ENCODE measurements at places on chromosomes 12 and 14. TPM values are rescaled to one million over a fixed set of nuclear protein-coding genes. Genes with fewer than 3 reads are reported as not detected.

- H3K27ac ChIP-seq = peak overlapping the region; percentile 83
- DNase-seq = peak; percentile 80
- no peaks in the 10 kb centered on the region for H3K27me3 ChIP-seq
- peaks cover 17% of the 10 kb centered on the region for H3K4me1 ChIP-seq
Measured at GRCh38 chr12:113245695-113246477, 24.6 kb downstream of the TPCN1 start.

The SOAT2 gene
- not detected for total RNA-seq

The NOS1 gene
- total RNA-seq = 2.0 TPM

GRCh38 chr14:86815341-86815740 is 1177.6 kb downstream of the GALC start:
- H3K27me3 ChIP-seq = no peaks in the 10 kb centered on the region
- DNase-seq = no peak
- H3K4me1 ChIP-seq = no peaks in the 10 kb centered on the region
- H3K4me3 ChIP-seq = no peak overlapping the region
- H3K27ac ChIP-seq = no peak overlapping the region
- H3K36me3 ChIP-seq = no peaks in the 10 kb centered on the region

The NKX2-8 gene
- not detected for total RNA-seq

The ASIC1 gene
- 2.4 TPM for total RNA-seq

The MYH6 gene
- total RNA-seq = not detected

GRCh38 chr14:95432144-95433093 is 84.0 kb downstream of the SYNE3 start:
- no peaks in the 10 kb centered on the region for H3K27me3 ChIP-seq
- no peak overlapping the region for H3K4me3 ChIP-seq
- no peak overlapping the region for H3K27ac ChIP-seq
- DNase-seq = peak; percentile 82
- no peaks in the 10 kb centered on the region for H3K36me3 ChIP-seq

DNA sequence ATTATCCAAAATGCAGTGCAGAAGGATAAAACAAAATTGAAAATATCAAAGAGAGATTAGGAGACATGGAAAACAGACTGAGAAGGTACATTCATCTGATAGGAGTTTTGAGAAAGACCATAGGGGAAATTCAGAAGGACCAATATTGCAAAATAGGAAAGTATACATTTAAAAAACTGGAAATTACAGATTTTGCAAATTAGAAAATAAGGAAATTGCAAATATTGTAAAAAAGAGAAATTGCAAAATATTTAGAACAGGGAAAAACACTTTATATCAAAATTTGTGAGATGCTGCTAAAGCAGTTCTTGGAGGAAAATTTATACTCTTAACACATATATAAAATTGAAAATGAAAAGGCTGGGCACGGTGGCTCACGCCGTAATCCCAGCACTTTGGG is 192.5 kb downstream of the FBXL14 start:
- H3K4me1 ChIP-seq = no peaks in the 10 kb centered on the region
- no peak overlapping the region for H3K4me3 ChIP-seq
- H3K36me3 ChIP-seq = no peaks in the 10 kb centered on the region
- H3K27me3 ChIP-seq = no peaks in the 10 kb centered on the region

GRCh38 chr14:56244138-56244789 is 126.1 kb downstream of the PELI2 start:
- H3K4me3 ChIP-seq = no peak overlapping the region
- H3K27me3 ChIP-seq = no peaks in the 10 kb centered on the region
- H3K36me3 ChIP-seq = no peaks in the 10 kb centered on the region
- no peak for DNase-seq
- no peak overlapping the region for H3K27ac ChIP-seq
- H3K4me1 ChIP-seq = no peaks in the 10 kb centered on the region

GRCh38 chr14:90024910-90025309 is 36.9 kb upstream of the KCNK13 start:
- peaks cover 7% of the 10 kb centered on the region for H3K36me3 ChIP-seq
- no peak overlapping the region for H3K4me3 ChIP-seq
- no peak overlapping the region for H3K27ac ChIP-seq
- DNase-seq = no peak
- H3K27me3 ChIP-seq = no peaks in the 10 kb centered on the region

The PPP1R36 gene
- total RNA-seq = 0.93 TPM

DNA sequence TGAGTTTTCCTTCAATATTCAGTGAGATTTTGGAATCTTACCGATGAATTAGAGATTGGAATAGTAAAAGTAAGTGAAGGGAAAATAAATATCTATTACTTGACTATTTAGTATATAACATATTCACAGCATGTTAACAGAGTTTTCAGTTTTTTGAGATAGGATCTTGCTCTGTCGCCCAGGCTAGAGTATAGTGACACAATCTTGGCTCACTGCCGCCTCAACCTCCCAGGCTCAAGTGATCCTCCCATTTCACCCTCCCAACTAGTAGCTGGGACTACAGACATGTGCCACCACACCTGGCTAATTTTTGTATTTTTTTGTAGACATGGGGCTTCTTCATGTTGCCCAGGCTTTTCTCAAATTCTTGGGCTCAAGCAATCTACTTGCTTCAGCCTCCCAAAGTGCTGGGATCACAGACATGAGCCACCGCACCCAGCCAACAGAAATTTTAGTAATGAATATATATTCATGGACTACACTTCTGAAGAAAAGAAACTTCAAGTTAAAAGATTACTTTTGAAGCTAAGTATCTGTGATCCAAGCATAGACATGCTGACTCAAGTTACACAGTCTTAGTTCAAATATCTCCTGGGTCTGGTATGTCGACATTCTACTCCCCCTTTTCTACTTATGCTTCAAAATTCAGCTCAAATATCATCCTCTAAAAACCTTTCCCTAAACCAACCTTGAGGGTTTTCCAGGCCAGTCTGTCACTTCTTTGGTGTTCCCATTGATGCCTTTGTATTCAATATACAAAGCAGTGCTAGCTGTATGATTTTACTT is 13.8 kb downstream of the UBE2N start:
- H3K36me3 ChIP-seq = no peaks in the 10 kb centered on the region
- DNase-seq = no peak
- H3K27me3 ChIP-seq = no peaks in the 10 kb centered on the region

DNA sequence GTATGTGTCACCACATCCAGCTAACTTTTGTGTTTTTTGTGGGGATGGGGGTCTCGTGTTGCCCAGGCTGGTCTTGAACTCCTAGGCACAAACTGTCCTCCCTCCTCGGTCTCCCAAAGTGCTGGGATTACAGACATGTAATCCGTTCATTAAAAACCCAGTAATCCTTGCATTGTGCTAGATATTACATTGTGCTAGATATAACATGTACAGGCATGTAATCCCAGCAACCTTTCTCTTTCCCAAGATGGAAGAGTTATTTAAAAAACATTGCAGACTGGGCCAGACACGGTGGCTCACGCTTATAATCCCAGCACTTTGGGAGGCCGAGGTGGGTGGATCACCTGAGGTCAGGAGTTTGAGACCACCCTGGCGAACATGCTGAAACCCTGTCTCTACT is 19.7 kb downstream of the ELK3 start:
- DNase-seq = no peak
- H3K36me3 ChIP-seq = no peaks in the 10 kb centered on the region
- H3K4me1 ChIP-seq = no peaks in the 10 kb centered on the region
- no peaks in the 10 kb centered on the region for H3K27me3 ChIP-seq
- H3K27ac ChIP-seq = no peak overlapping the region

GRCh38 chr12:79933532-79934264 is 1.2 kb downstream of the PPP1R12A start:
- H3K4me1 ChIP-seq = peaks cover 4% of the 10 kb centered on the region
- no peaks in the 10 kb centered on the region for H3K27me3 ChIP-seq
- no peaks in the 10 kb centered on the region for H3K36me3 ChIP-seq
- no peak for DNase-seq

DNA sequence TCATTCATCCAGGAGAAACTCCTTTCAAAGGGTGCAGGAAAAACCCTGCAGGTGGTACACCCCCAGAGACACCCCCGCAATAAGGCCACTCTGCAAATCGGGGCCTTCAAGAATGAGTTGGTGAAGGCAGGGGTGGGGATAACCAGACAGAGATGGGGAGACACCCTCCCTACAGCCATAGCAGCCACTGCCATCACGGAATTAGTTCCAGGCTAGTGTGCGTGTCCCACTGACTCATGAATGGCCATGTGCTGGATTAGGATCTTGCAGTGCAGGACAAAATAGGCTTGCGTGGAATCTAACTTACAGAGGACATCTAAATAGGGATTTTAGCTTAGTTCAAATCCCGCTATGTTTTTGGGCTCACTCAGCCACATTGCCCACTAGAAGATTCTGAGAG is 37.8 kb downstream of the SPRING1 start:
- H3K27me3 ChIP-seq = no peaks in the 10 kb centered on the region
- H3K27ac ChIP-seq = no peak overlapping the region
- no peak overlapping the region for H3K4me3 ChIP-seq
- no peaks in the 10 kb centered on the region for H3K36me3 ChIP-seq
- no peak for DNase-seq

The CATSPERB gene
- total RNA-seq = 0.30 TPM

- no peak for DNase-seq
- no peak overlapping the region for H3K27ac ChIP-seq
- H3K4me3 ChIP-seq = no peak overlapping the region
- H3K4me1 ChIP-seq = no peaks in the 10 kb centered on the region
- no peaks in the 10 kb centered on the region for H3K27me3 ChIP-seq
Measured at GRCh38 chr14:106080922-106081321, 554.5 kb downstream of the TMEM121 start.

- no peaks in the 10 kb centered on the region for H3K36me3 ChIP-seq
- no peak overlapping the region for H3K4me3 ChIP-seq
- peaks cover 9% of the 10 kb centered on the region for H3K4me1 ChIP-seq
- no peak overlapping the region for H3K27ac ChIP-seq
- H3K27me3 ChIP-seq = peaks cover 46% of the 10 kb centered on the region
- no peak for DNase-seq
Measured at GRCh38 chr14:38252066-38252710, 3.7 kb downstream of the CLEC14A start.

DNA sequence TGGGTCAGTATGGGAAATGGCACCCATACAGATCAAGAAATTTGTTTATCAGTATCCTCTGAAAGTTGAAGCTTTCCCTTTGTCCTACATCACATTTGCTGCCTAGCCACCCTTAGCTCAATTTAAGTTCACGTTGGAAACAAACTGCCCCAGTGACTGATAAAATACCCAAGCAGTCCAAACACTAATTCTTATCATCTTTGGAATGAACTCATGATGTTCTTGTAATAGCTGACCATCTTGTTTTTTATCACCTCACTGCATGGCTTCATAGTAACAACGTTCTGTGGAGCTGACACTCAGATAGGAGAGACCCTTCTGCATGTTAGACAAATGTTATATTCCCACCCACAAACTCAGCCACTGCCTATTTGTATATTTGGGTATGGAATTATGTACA is 93.4 kb downstream of the GPR135 start:
- no peak overlapping the region for H3K4me3 ChIP-seq
- no peaks in the 10 kb centered on the region for H3K27me3 ChIP-seq
- DNase-seq = no peak
- no peaks in the 10 kb centered on the region for H3K36me3 ChIP-seq

The TOMM20L gene
- total RNA-seq = not detected

- no peaks in the 10 kb centered on the region for H3K27me3 ChIP-seq
- no peaks in the 10 kb centered on the region for H3K4me1 ChIP-seq
- no peaks in the 10 kb centered on the region for H3K36me3 ChIP-seq
Measured at GRCh38 chr14:99947695-99948094, 117.5 kb upstream of the EVL start.

GRCh38 chr12:64780531-64781279 is 21.5 kb upstream of the GNS start:
- H3K27me3 ChIP-seq = peaks cover 34% of the 10 kb centered on the region
- peak; percentile 73 for DNase-seq
- H3K4me1 ChIP-seq = peaks cover 4% of the 10 kb centered on the region
- no peaks in the 10 kb centered on the region for H3K36me3 ChIP-seq
- H3K27ac ChIP-seq = no peak overlapping the region

GRCh38 chr12:77113971-77114370 is 48.6 kb upstream of the E2F7 start:
- H3K36me3 ChIP-seq = no peaks in the 10 kb centered on the region
- H3K4me3 ChIP-seq = no peak overlapping the region
- H3K27me3 ChIP-seq = no peaks in the 10 kb centered on the region
- H3K4me1 ChIP-seq = no peaks in the 10 kb centered on the region
- no peak overlapping the region for H3K27ac ChIP-seq

DNA sequence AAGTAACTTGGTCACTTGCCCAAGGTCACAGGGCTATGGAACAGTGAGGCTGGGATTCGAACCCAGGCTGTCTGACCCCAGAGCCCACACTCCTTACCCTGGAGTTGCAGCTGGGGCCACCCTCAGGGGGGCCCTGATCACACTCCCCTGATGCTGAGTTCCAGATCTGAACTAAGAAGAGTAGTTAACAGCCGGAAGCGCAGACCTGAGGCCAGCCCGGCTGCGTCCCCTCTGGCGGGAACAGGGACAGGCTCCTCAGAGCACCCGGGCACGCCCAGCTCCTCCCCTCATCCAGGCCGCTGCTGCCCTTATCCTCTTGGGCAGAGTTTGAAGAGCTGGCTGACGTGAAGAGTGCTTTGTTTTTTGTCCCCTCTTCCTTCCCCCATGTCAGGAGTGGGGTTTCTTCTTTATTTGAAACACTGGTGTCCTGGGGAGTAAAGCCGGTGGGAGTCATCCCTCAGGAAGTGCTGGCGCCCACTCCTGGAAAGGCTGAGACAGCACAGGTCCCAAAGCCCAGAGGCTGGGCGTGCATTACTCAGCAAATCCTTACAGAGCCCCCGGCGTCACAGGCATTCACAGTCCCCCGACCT is 8.7 kb downstream of the PHB2 start:
- H3K4me1 ChIP-seq = peaks cover 30% of the 10 kb centered on the region
- H3K27me3 ChIP-seq = no peaks in the 10 kb centered on the region
- H3K4me3 ChIP-seq = peak overlapping the region; percentile 90
- H3K27ac ChIP-seq = peak overlapping the region; percentile 51
- peak; percentile 79 for DNase-seq
- H3K36me3 ChIP-seq = peaks cover 12% of the 10 kb centered on the region

- H3K4me3 ChIP-seq = no peak overlapping the region
- H3K36me3 ChIP-seq = no peaks in the 10 kb centered on the region
- no peak overlapping the region for H3K27ac ChIP-seq
- H3K4me1 ChIP-seq = no peaks in the 10 kb centered on the region
- H3K27me3 ChIP-seq = no peaks in the 10 kb centered on the region
Measured at GRCh38 chr12:70040141-70040540, 203.1 kb upstream of the CNOT2 start.

The FBRSL1 gene
- total RNA-seq = 123 TPM

The DIO3 gene
- 0.19 TPM for total RNA-seq

- no peak overlapping the region for H3K4me3 ChIP-seq
- H3K27ac ChIP-seq = no peak overlapping the region
- H3K36me3 ChIP-seq = no peaks in the 10 kb centered on the region
- no peak for DNase-seq
- H3K4me1 ChIP-seq = peaks cover 5% of the 10 kb centered on the region
Measured at GRCh38 chr14:102666635-102667034, 74.2 kb downstream of the RCOR1 start.

Data from H1 (cell line).